ENCODE measurements at places on chromosomes 7 and 10.

GRCh38 chr7:85980740-85981139 lies 663.0 kb upstream of the GRM3 start:
- no peak for DNase-seq

DNA sequence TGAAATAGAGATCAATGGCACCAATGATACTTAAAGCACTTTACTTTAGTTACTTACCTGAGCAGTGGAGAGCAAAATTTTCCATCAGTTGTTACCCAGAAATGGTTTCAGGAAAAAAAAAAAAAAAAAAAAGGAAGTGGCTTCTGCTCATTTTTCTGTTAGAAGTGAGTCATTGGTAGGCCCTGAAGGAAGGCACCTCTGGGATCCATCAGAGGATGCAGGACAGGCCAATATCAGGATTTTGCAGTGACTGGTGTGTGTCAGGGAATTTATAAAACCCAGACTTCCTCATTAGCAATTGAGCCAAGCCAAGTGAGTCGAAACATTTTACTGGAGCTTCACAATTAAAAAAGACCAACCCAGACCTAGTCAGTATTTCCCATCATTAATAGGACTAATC lies 2.3 kb upstream of the SMIM30 start:
- DNase-seq: no peak

DNA sequence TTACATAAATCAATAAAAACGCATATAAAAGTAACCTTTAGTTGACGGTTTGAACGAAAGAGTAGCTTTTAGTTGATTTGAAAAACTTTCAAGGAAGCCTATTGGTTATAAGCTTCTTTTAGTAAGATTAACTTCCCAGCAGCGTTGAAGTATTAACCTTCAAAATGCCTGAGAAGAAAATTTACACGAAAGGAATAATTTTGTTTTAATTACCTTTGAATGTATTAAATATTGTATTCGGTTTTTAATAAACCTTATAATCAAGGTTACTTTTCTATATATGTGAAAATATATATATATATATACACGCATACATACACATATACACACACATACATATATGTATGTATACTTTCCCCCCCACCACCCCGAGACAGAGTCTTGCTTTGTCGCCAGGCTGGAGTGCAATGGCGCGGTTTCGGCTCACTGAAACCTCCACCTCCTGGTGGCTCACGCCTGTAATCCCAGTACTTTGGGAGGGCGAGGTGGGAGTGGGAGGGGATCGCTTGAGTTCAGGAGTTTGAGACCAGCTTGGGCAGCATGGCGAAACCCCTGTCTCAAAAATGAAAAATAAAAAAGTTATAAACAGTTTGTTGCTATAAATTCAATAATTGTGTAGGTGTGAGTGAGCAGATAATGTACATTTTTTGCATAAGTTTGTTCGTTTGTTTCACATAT lies 57.6 kb upstream of the EZH2 start:
- DNase-seq: peak; percentile 52

GRCh38 chr7:138097064-138097741 lies 20.9 kb downstream of the AKR1D1 start:
- DNase-seq: no peak

GRCh38 chr7:3738964-3739363 lies 437.9 kb downstream of the SDK1 start:
- DNase-seq: no peak

GRCh38 chr7:103929901-103930311 lies 59.6 kb downstream of the RELN start:
- no peak for DNase-seq

GRCh38 chr10:22598478-22598877 lies 115.9 kb downstream of the PIP4K2A start:
- DNase-seq: no peak

DNA sequence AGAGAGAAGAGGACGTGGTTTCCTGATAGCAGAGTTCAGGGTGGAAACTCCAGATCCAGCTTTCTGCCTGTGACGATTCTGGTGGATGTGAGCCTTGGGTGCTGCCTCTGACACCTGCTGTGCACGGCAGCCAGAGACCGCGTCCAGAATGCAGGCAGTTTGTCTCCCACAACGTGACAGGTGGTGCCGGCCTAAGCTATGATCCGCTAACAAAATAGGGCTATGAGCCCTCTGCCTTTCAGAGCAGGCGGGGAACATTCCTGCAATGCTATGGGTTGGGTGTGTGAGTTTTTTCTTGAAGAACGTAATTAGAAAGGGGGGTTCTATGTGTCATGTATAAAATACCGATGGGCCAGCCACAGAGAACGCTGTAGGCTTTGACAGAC lies 297.3 kb upstream of the PRKCQ start:
- DNase-seq: no peak

- DNase-seq: peak; percentile 38
Observed at GRCh38 chr10:28800144-28800543, 122.8 kb downstream of the BAMBI start.

GRCh38 chr7:55504967-55505658 lies 67.2 kb downstream of the VOPP1 start:
- DNase-seq: no peak

DNA sequence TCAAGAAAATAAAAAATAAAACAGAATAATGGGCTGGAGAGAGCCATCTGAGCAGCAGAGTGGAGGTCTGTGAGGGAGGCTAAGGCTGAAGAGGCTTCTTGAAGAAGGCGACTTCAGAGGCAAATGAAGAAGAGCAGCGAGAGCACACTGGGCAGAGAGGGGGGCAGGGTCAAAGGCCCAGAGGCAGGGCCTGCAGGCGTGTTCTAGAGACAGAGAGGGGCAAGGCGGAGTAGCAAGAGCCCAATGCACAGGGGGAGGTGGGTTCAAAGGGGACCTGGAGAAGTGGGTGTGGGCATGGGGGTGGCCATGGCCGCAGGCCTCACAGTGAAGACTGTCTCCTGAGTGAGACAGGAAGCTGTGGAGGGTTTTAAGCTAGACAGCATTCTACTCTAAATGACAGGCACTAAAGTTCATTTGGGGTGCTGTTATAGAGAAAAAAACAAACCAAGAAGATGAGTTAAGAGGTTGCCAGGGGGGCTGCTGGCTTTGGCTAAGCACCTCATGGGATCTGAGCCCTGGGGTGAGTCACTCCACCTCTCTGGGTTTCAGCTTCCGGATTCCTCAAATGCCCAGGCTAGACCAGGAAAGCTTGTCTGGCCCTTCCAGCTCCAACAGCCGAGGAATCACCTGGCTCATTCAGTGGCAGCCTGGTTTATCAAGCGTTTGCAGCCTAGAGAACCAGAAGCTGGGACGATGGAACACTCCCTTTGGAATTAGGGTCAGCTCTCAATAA lies 81.7 kb downstream of the DLG5 start:
- DNase-seq: peak; percentile 83

- DNase-seq: peak; percentile 86
Observed at GRCh38 chr10:50497758-50498157, 126.0 kb downstream of the SGMS1 start.

GRCh38 chr7:106905734-106906133 lies 40.7 kb downstream of the PIK3CG start:
- no peak for DNase-seq

DNA sequence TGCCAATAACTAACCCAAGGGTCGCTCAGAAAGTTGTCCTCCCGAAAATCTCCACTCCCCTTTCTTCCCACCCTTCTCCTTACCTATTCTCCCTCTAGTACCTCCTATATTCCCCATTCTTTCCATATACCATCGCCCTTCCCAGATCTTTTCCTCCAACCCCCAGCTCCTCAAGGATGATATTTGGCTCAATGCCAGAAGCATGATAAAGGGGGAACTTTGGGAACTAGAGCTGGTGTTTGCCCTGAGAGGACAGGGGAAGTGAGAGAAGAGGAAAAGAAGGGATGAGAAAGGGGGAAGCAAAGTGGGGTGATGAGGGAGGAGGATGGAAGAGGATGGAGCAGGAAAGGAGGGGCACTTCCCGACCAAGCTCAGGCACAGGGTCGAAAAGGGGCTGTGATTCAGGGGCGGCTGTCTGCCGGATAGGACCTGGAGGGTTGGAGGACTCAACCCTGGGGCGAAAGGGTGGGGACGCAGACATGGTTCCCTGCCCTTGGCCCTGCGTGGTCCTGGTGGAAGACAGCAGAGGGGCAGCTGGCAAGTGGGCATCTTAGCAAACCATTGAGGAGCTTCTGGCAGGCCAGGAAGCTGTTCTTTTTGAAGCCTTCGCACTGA lies 1.8 kb downstream of the OIT3 start:
- no peak for DNase-seq

GRCh38 chr7:42483886-42484285 lies 246.9 kb upstream of the GLI3 start:
- DNase-seq: no peak

All from IMR-90 (cell line).